Dermis blood vessel endothelial cell (primary cell): ENCODE measurements at places on chromosomes 5 and 9. TPM values are rescaled to one million over a fixed set of nuclear protein-coding genes. Genes with fewer than 3 reads are reported as not detected.

Gene RANBP3L
- total RNA-seq = under 0.01 TPM in 1 of 2 replicates, not detected in the other

Gene WWC1
- 1.1 and 26.2 TPM in 2 replicates for total RNA-seq

Gene NKD2
- 0.17 and 0.56 TPM in 2 replicates for total RNA-seq

Gene TAF1L
- under 0.01 TPM in 2 replicates for total RNA-seq

Gene SPTAN1
- total RNA-seq = 505 and 734 TPM in 2 replicates

Gene SH3GL2
- 0.05 and 0.17 TPM in 2 replicates for total RNA-seq

Gene SH2D3C
- 77.8 and 95.6 TPM in 2 replicates for total RNA-seq

Gene ECM2
- not detected in 2 replicates for total RNA-seq

Gene PTGES
- total RNA-seq = 0.47 and 0.51 TPM in 2 replicates

Gene GABRA1
- total RNA-seq = not detected in 2 replicates
